ENCODE measurements at places on chromosomes 3 and 15. TPM values are rescaled to one million over a fixed set of nuclear protein-coding genes. Genes with fewer than 3 reads are reported as not detected.
A peak's percentile ranks its signal among the peaks of the same experiment; 100 is the strongest.

GRCh38 chr15:21260966-21261395 is 179.3 kb downstream of the POTEB3 start:
- no peaks in the 10 kb centered on the region for H3K4me1 ChIP-seq
- H3K27me3 ChIP-seq: no peaks in the 10 kb centered on the region
- no peak for DNase-seq
- no peaks in the 10 kb centered on the region for H3K36me3 ChIP-seq
- H3K27ac ChIP-seq: no peak overlapping the region

DNA sequence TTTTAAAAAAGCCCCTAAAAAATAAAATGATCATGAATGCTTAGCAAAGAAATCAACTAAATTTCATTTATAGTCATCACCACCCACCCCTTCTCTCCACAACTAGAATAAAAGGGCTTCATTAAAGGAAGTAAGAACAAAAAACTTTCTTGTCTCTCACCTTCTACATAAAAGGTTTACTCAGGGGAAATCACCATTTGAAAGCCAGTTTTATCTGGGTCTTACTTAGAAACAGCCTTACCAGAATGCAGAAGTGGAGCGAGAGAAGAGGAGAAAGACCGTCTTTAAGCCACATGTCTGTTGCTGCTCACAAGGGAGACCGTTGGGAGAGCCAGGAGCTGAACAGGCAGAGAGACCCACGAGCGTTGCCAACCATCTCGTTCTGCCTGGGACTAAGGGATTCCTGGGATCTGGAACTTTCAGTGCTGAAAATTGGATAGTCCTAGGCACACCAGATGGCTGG is 350.1 kb upstream of the PROK2 start:
- peaks cover 48% of the 10 kb centered on the region for H3K4me1 ChIP-seq
- peak overlapping the region; percentile 76 for H3K27ac ChIP-seq
- H3K27me3 ChIP-seq: no peaks in the 10 kb centered on the region

DNA sequence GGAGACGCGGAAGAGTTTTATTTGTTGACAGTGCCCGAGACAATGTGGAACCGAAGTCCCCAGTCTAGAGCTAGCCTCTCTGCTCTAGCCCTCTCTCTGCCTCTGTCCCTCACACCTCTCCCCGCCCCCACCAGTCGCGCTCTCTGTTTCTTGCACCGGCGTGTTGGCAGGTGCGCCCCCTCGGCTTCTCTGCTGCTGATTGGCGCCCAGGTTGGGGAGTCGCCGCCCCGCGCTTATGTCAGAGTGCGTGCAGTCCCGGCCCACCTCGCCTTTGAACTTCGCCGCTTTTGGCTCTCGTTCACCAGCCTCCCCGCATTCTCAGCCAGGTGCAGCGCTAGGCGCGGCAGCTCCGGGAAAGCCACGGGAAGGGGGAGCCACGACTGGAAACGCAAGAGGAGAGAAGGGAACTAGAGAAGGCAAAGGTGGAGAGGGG is at the start of gene SOX14:
Gene SOX14, plus strand, starts transcription at position 315 of the 433 bp plus-strand sequence. CDS start 470 bp downstream, outside the sequence.
- H3K36me3 ChIP-seq: no peaks in the 10 kb centered on the region
- DNase-seq: no peak
- no peak within 1 kb of the TSS for H3K27ac ChIP-seq
- no peak within 1 kb of the TSS for H3K4me3 ChIP-seq
- H3K4me1 ChIP-seq: no peaks in the 10 kb centered on the region

GRCh38 chr15:67319961-67320360 is 65.4 kb downstream of the IQCH start:
- H3K27me3 ChIP-seq: 0 out of 2 replicates have a peak, but pooled peaks cover 3% of the 10 kb centered on the region
- no peak for DNase-seq
- H3K36me3 ChIP-seq: no peaks in the 10 kb centered on the region
- no peak overlapping the region for H3K27ac ChIP-seq
- H3K4me1 ChIP-seq: no peaks in the 10 kb centered on the region

Gene GRIP2
- total RNA-seq: not detected

Gene FBN1
- 1.2 TPM for total RNA-seq

Gene CRBN
- 24.3 TPM for total RNA-seq

Gene GABRR3
- total RNA-seq: not detected

Gene ZNF80
- not detected for total RNA-seq

Gene SLC27A2
- total RNA-seq: not detected

DNA sequence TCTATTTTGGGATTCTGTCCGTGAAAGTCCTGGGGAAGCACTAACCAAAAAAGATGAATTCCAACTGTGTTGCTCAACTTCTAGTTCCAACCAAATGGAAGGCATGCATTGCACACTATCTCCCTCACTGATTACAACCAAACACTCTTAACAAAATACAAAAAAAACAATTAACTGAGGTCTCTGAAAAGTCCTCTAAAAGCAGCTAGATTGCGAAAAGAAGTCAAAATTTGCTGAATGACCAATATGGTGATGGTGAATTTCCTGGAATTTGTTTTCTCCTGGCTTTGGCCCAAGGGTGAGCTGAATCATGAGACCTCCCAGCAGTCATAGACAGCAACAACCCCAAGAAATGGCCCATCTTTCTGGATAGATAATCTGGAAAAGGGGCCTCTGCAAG is 28.3 kb downstream of the CYP19A1 start:
- no peak for DNase-seq
- no peak overlapping the region for H3K4me3 ChIP-seq
- no peaks in the 10 kb centered on the region for H3K36me3 ChIP-seq
